Endothelial cell of coronary artery (primary cell): ENCODE measurements at places on chromosomes 5 and 9. TPM values are rescaled to one million over a fixed set of nuclear protein-coding genes. Genes with fewer than 3 reads are reported as not detected.

Gene PCDHB4
- 0.09 TPM in 2 replicates for total RNA-seq

Gene TMEFF1
- total RNA-seq: 3.6 and 6.4 TPM in 2 replicates

Gene NXNL2
- total RNA-seq: 0.19 TPM in 1 of 2 replicates, not detected in the other

Gene PRDM9
- total RNA-seq: not detected in 2 replicates

Gene NR2F1
- 24.9 and 68.1 TPM in 2 replicates for total RNA-seq

Gene CD14
- total RNA-seq: 0.09 and 2.2 TPM in 2 replicates

Gene FRMD3
- total RNA-seq: 2.3 and 14.8 TPM in 2 replicates

Gene ITGA1
- 4.6 and 6.6 TPM in 2 replicates for total RNA-seq

Gene IGFBPL1
- total RNA-seq: not detected in 2 replicates

Gene F12
- total RNA-seq: 0.56 and 0.99 TPM in 2 replicates

Gene FAM169A
- 0.28 and 0.45 TPM in 2 replicates for total RNA-seq

Gene SELENOP
- 0.09 and 0.47 TPM in 2 replicates for total RNA-seq

Gene LRRC19
- not detected in 2 replicates for total RNA-seq

Gene PCDHA2
- 0.18 and 0.19 TPM in 2 replicates for total RNA-seq

Gene SLC25A46
- 57.7 and 57.8 TPM in 2 replicates for total RNA-seq
